ENCODE measurements at places on chromosomes 3 and 15.

DNA sequence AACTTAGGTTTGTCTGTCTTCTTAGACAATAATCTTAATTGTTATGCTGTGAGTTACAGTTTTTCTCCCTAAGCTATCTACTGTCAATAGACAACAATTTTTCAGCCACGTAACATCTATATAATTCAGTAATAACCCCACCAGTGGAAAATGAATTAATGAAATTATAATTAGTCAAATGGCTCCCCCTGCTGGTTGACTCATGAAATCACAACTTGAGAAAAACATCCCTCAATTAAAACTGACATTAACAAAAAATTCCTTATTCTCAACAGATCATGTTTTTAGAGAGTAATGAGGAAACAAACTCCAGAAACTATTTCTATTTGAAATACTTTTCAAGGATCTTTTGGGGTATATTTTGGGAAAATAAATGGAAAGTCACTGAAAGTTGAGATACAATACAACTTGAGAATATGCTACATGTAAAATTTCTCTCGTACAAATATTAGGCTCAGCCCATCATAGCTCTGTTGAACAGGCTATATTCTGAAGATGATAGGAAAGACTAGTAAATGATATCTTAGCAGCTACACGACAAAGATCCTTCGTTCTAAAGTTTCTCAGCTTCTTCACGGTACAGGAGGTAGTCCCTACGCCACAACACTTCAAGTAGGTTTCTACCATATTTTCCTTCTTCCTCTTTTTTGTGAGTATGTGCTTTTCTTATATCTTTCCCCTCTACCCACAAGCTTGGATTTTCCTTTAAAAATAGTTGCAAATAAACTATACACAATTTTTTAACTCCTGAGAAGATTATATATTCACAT lies 20.7 kb downstream of the PPP1R2 start:
- peak; percentile 57 for DNase-seq

- peak; percentile 89 for DNase-seq
These were observed at the start of gene SPESP1 for GRCh38 chr15:68930268-68931022. Gene SPESP1, plus strand, starts transcription at chr15:68930525. Its CDS starts 129 bp downstream, at chr15:68930654.

DNA sequence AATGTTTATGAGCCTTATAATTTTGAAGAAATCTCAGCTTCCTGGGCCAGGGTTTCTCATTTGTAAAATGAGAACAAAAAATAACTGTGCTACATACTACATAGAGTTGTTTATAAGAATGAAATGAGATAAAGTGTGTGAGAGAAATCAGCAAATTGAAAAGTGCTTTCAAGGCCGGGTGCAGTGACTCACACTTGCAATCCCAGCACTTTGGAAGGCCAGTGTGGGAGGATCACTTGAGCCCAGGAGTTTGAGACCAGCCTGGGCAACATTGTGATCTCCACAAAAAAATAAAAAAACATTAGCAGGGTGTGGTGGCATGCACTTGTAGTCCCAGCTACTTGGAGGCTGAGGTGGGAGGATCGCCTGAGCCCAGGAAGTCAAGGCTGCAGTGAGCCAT lies 22.4 kb downstream of the FOXB1 start:
- no peak for DNase-seq

- no peak for DNase-seq
These were observed 94.8 kb downstream of the SLC9A9 start for GRCh38 chr3:143753456-143753855.

DNA sequence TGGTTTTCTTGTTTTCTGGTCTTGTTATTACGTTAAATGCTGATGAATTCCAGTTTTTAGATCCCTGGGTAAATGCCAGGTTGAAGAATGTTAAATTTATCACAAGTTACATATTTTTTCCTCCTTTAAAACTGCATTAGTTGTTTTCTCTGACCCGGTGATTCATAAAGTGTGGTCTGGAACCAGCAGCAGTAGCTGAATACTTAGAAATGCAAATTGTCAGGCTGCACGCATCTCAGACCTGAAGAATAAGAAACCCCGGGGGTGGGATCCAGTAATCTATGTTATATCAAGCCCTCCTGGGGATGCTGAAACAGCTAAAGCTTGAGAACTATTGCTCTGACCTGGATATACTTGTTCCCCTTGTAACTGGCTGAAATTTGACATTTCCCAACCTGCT lies 69.1 kb downstream of the PEX5L start:
- DNase-seq, result no peak
